ENCODE measurements at places on chromosomes 12 and 14. TPM values are rescaled to one million over a fixed set of nuclear protein-coding genes. Genes with fewer than 3 reads are reported as not detected.

DNA sequence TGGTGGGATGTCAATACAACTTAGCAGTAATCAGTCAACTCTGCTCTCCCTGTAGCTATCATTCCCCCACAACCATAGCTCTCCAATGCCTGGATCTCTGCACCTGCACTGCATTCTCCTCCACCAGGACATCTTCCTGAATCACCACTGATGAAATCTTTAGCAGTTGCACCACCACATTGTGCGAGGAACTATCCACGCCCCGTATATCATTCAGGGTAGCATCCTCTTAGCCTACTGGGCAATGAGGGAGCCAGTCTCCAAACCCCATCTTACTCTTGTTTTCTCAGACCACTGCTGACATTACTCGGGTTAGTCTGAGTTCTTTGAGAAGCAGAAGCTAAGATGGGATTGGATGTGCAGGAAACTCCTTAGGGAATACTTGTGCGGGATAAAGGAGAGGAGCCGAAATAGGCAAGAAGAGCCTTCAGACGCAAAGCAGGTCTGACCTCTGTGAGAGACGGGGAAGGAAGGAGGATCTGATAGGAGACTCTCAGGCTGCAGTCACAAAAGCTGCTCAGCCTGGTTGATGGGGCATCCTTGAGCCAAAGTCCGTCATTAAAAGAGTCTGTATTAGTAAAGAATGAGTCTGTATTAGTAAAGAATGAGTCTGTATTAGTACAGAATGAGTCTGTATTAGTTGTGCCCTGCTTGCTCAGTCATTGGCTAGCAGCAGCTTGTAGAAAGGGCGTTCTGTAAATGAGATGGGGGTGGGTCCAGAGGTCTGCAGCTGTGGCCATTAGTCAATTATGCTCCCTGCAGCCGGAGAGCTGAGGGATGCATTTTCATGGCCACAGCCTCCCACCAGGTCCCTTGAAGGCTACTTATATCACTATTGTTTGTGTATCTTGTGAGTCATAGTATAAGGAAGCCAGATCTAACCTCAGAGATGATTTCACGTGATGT lies 49.6 kb upstream of the RASSF3 start:
- DNase-seq, result no peak

DNA sequence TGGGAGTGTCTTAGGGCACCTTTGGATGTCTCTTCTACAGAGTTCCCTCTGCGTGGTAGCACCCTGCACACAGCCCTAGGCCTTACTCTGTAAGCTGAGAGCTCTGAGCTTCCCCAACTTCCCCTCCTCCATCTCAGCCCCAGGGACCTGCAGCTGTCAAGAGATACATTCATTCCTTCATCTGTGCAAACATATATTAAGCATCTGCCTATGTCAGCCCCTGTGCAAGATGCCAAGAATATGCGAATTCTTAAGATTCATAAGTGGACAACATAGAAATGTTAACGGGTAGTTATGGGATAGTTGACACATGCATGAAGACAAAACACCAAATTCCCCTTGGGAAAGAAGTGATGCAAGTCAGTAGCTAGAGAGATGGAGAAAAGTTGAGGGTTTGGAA lies 190.8 kb downstream of the SLC41A2 start:
- no peak for DNase-seq

GRCh38 chr14:52397844-52398243 lies 83.7 kb downstream of the PTGER2 start:
- no peak for DNase-seq

GRCh38 chr14:96053600-96054381 lies 14.6 kb downstream of the C14orf132 start:
- DNase-seq, result no peak

DNA sequence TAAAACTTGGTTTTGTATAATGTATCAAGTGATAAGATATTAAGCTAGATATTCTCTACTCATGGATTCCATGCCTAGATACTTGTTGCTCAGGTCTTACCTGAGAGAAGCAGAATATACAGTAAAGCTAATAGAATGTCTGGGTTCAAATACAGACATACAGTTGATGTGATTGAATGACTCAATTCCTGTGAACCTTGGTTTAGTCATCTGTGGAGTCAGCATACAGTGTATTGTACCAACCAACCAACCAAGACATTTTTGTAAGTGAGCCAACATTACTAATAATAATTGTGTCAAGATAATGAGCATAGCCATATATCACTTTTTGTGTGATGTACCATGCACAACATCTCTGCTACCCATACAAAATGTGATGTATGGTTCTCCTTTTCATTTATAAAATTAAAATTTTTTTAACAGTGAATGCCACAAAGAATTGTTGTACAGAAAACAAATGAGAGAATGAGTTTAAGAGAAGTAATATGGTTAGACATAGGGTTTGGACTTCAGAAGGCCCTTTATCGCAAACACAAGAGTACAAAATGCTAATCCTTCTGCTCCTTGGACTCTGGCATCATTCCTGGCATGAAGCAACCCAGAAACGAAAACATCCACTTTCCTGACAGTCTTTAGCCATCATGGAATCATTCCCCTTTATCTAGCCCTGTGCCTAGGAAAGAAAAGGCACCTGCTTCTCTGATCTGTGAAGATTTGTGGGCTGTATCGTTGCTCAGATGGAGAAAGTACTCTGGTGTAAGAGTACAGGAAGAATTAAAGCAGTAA lies 977.2 kb upstream of the USP15 start:
- no peak for DNase-seq

DNA sequence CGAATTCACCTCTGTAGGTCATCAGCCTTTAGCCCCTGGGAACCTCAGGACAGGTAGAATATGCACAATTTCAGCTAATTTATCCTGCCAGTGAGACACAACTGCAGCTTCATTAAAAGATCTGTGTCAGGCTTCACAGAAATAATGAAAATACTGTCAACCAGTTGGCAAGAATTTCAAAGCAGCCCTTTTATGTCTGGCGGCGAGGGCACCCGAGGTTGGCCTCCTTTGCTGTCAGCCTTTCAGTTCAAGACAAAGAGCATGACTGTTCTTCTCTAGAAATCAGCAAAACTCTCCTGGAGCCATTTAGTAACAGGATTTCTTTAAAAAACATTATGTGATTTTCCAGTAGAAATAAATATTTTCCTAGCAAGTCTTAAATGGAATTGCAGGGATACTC lies 75.9 kb downstream of the BBS10 start:
- DNase-seq, result no peak

EIF2B2 gene
- 45.2 TPM for polyA plus RNA-seq

Data from right lung (tissue), 10 donors.